ENCODE measurements at places on chromosomes 3 and 15. TPM values are rescaled to one million over a fixed set of nuclear protein-coding genes. Genes with fewer than 3 reads are reported as not detected.
A peak's percentile ranks its signal among the peaks of the same experiment; 100 is the strongest.

GRCh38 chr15:61518191-61518950 is 289.3 kb upstream of the RORA start:
- no peak overlapping the region for H3K27ac ChIP-seq
- no peaks in the 10 kb centered on the region for H3K4me1 ChIP-seq
- H3K36me3 ChIP-seq, result no peaks in the 10 kb centered on the region
- H3K4me3 ChIP-seq, result no peak overlapping the region
- DNase-seq, result no peak
- no peaks in the 10 kb centered on the region for H3K27me3 ChIP-seq

DNA sequence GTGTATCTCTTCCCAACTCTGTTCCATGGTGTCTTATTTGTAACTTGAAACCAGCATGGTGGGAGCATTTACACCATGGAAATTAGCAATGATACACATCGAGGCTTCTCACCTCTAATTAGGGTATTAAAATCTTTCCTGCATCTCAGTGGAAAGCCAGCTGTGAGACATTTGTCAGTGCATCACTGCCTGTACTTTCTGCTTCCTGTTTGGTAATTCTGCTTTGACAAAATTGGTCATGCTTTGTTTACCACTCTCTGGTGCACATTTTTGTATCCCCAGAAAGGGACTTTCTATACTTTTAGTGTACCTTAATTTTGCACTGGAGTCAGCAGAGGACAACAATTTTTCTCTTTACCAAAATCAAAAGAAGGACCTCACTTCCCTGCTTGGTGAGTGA is 402.1 kb downstream of the PDCD6IP start:
- H3K27ac ChIP-seq, result no peak overlapping the region
- H3K4me3 ChIP-seq, result no peak overlapping the region
- H3K4me1 ChIP-seq, result no peaks in the 10 kb centered on the region
- no peaks in the 10 kb centered on the region for H3K27me3 ChIP-seq

The CKMT1B gene
- polyA plus RNA-seq, result 7.3 TPM

The SNAP23 gene
- 105 TPM for polyA plus RNA-seq

The AHSG gene
- polyA plus RNA-seq, result not detected

DNA sequence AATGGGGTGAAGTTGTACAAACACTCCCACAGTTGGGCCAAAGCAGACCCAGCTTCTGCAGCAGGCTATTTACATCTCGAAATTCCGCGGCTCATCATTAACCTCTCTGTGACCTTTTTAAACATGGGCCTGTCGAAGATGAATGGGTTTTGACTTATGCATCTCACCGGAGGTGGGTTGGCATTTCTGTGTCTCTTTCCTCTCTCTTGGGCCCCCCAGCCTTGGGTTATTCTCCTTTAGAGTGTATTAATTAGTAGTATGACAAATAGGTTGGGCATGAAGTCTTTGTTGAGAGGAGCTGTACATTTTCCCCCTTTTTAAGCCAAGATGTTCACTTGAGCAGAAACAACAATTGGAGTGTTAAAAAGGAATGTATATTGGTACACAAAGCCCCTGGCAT is 9.8 kb downstream of the SMAD6 start:
- peaks cover 50% of the 10 kb centered on the region for H3K36me3 ChIP-seq
- no peaks in the 10 kb centered on the region for H3K27me3 ChIP-seq
- no peak overlapping the region for H3K27ac ChIP-seq
- no peak for DNase-seq
- H3K4me3 ChIP-seq, result no peak overlapping the region

DNA sequence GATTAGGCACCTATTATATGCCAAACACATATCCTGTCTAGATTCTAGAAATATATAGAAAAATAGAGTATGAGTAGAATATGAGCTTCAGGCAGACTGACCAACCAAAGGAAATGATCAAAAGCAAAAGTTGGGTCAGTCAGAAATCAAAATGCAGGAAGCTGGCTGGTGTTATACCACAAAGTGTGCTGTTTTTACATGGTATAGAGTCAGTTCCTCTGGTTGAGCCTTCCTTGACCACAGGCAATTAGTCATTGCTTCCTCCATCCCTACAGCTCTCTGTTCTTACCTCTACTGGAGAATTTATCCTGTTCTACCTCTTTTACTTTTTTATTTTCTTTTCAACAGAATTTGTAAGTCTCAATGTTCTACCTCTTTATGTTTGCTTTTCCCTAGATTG is 149.8 kb downstream of the TMCO5A start:
- no peak overlapping the region for H3K4me3 ChIP-seq
- H3K36me3 ChIP-seq, result no peaks in the 10 kb centered on the region
- DNase-seq, result no peak
- no peaks in the 10 kb centered on the region for H3K27me3 ChIP-seq
- no peak overlapping the region for H3K27ac ChIP-seq

The TRIM71 gene
- not detected for polyA plus RNA-seq

DNA sequence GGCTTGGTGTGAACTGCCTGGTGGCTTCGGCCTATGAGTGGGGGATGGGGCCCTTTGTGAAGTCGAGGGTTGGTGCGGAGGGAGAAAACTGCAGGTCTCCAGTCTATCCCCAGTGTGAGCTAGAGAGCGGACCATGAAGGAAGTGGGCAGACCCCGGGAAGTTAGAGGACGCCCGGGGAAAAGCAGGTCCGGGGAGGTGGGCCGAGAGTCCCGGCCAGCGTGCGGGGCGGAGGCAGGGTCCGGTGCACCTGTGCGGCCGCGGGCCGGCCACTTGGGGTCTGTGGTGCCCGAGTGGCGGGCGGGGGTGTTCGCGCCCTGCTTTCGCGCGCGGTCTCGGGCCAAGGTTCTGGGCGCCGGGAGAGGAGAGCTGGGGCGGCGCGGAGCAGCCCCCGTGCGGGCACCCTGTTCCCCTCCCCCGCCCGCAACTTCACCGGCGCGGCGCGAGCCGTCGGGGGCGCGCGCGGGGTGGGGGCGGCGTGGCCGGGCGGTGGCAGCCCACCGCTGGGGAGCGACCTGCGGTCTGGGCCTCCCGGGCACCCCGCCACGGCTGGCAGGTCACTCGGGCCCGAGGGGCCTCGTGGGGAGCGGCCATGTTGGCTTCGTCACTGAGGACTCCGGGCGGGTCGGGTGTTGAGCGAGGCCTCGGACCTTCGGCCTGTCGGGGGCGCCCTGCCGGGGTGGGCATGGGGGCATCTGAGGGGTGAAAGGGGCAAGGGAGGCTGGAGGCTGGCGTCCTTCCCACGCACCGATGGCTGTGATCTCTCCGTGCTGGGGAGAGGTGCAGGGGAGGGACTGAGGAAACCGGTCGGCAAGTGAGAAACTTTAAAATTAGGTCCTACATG is 4.8 kb downstream of the UBE2E1 start:
- peak overlapping the region; percentile 56 for H3K27ac ChIP-seq
- H3K27me3 ChIP-seq, result no peaks in the 10 kb centered on the region
- peak overlapping the region; percentile 31 for H3K4me3 ChIP-seq
- H3K36me3 ChIP-seq, result peaks cover 62% of the 10 kb centered on the region
